ENCODE measurements at places on chromosomes 1 and 21. TPM values are rescaled to one million over a fixed set of nuclear protein-coding genes. Genes with fewer than 3 reads are reported as not detected.

GRCh38 chr1:26949266-26949925 is 10.9 kb downstream of the KDF1 start:
- no peak for DNase-seq

The LINGO4 gene
- total RNA-seq, result 0.66 TPM

DNA sequence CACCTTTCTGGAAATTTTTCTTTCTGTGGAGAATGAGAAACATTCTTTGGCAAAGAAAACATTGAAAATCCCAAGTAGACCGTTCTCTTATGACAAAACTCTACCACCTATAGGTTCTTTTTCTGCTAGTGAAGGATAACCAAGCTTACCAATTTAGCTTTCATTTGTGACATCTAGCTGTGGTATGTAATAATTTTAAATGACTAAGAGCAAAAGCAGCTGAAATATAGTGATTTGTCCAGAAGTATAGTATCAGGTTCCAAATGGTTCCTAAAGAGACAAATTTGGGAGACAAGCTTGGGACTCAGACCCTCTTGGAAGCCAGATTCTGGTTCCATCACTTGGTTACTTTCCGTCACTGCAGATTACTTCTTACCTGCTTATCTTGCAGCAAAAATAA is 24.4 kb downstream of the FUBP1 start:
- DNase-seq, result no peak

DNA sequence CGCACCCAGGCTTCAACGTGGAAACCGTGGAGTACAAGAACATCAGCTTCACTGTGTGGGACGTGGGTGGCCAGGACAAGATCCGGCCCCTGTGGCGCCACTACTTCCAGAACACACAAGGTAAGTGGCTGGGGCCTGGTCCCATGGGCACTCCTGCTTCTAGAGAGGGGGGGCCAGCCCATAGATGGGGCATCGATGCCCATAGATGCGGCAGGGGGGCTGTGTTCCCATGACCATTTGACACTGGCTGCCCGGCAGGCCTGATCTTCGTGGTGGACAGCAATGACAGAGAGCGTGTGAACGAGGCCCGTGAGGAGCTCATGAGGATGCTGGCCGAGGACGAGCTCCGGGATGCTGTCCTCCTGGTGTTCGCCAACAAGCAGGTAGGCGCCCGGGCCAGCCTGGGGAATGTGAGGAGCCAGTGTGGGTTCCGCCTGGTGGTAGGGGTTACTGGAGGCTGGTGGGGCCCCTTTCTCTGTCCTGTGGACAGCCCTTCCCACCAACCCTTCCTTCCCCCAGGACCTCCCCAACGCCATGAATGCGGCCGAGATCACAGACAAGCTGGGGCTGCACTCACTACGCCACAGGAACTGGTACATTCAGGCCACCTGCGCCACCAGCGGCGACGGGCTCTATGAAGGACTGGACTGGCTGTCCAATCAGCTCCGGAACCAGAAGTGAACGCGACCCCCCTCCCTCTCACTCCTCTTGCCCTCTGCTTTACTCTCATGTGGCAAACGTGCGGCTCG is 5.6 kb downstream of the C1orf35 start:
- no peak for DNase-seq

- DNase-seq, result no peak
Measured at GRCh38 chr1:17134724-17135123, 15.5 kb upstream of the PADI2 start.

DNA sequence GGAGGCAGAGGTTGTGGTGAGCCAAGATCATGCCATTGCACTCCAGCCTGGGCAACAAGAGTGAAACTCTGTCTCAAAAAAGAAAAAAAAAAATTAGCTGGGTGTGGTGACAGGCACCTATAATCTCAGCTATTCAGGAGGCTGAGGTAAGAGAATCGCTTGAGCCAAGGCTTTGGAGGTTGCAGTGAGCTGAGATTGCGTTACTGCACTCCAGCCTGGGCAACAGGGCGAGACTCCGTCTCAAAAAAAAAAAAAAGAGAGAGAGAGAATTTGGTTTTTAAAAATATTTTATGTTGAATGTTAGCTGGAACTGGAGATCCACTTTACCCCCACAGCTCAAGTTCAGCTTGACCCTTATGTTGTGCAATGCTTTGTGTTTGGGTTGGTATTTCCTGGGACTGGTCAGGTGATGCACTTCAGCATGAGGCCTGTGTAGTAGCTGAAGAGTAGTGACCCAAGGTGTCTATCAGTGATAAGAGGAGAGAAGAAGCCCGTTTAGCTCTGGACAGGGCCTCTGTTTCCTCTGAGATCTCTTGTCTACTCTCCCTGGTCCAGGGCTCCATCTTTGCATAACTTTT is 36.8 kb upstream of the MACF1 start:
- no peak for DNase-seq

DNA sequence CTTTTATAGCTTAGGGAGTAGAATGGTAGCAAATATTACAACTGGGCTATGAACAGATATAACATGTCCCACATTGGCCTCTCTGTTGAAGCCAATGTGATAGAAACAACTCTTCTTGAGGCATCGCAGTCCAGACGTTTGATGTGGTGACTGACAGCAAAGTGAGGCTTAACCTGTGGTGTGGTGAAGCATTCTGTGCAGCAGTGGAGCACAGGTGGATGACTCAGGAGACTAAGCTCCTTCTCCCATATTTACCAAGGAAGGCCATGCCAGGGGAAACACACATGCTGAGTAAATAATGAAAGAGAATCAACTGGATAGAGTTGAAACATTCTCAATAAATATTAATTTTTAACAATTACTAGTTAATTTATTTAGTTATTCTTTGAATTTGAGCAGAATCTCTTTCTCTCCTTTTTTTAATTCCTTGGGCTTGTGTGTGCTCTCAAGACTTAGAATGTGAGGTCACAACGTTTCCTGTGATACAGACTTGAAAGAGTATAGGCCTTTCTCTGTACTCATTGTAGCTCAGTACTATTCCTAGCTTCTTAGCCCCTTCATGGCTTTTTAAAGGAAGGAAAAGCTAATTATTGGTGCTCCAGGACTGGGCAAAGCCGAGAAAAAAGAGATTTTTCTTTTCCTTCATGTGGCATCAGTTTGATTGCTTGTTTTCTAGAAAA is 17.6 kb downstream of the CRB1 start:
- DNase-seq, result peak; percentile 31

DNA sequence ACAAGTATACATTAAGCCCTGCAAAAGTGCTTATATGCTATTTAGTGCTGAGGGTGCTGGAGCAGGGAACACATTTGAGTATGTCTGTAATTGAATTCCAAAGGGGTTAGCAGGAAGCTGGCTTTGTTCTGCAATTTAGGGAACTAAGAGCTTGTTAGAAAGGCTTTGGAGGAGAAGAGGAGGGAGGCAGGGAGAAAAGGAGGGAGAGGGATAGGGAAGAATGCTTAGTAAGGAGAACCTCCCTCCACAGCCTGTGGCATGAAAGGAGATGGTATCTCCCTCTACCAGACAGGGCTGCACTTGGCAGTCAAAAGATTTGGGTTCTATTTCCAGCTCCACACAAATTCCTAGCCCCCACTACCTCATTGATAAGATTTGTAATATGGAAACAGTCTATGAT is 217.8 kb downstream of the DAB1 start:
- no peak for DNase-seq

The MLLT11 gene
- 1.6 TPM for total RNA-seq

The GNG12 gene
- 42.3 TPM for total RNA-seq

- peak; percentile 95 for DNase-seq
Measured at GRCh38 chr1:225881959-225882693, at the start of gene TMEM63A. Gene TMEM63A (minus strand): TSS chr1:225882380. CDS start chr1:225877580, 4,800 bp downstream.

The LGR6 gene
- total RNA-seq, result not detected

The FAM78B gene
- 2.9 TPM for total RNA-seq

The ARTN gene
- 1.3 TPM for total RNA-seq

GRCh38 chr21:43585924-43586413 is 73.3 kb downstream of the HSF2BP start:
- peak; percentile 89 for DNase-seq

DNA sequence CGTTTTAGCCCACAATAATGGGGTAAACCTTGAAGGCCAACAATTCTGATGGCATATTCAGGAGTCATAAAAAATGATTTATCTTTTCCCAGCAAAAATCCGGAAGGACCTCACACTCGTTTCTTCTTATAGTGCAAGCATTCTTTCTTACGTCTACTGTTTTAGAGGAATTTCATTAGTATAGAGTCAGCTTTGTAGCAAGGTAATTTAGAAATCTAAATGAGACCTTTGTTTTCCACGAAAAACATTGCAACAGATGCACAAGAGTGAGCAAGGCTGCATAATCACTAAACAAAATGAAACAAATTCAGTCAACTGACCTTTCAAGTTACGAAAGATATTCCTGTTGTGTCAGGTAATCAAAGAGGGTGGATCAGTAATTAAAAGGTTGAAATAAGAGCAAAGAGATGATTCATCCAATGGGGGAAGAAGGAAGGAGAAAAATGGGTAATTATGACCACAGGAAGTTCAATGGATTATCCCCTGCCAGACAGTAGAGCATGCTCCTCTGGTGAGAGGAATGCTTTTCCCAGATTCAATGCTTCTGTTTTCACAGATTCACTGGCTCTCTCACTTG is 560 bp upstream of the CSDE1 start:
- DNase-seq, result no peak

The AMY1A gene
- not detected for total RNA-seq

- peak; percentile 18 for DNase-seq
Measured at GRCh38 chr1:21955501-21956281, 18.6 kb upstream of the HSPG2 start.

The GMEB1 gene
- 5.2 TPM for total RNA-seq
